ENCODE measurements at places on chromosomes 7 and 10.

DNA sequence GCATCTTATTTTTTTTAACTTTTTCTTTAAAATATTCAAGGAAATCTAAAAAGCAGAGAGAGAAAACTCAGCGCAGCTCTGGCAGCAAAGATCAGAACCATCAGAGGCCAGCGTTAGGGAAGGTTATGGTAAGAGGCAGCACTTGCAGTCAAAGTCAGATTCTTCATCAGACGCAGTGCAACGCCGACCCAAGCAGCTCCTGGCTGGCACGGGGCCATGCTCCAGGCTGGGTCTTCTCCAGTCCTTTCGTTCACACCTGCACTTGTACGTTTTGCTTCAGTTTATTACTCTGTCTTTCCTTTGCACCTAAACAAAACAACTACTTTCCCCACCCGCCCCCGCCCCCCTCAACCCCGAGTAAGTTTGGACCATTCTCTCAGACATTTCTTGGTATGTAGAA, 43.1 kb upstream of the SEC61G start:
- DNase-seq = no peak

- no peak for DNase-seq
Measured at GRCh38 chr7:51019891-51020870, 237.5 kb upstream of the GRB10 start.

- DNase-seq = peak; percentile 65
Measured at GRCh38 chr7:80481196-80481884, 30.5 kb downstream of the GNAT3 start.

DNA sequence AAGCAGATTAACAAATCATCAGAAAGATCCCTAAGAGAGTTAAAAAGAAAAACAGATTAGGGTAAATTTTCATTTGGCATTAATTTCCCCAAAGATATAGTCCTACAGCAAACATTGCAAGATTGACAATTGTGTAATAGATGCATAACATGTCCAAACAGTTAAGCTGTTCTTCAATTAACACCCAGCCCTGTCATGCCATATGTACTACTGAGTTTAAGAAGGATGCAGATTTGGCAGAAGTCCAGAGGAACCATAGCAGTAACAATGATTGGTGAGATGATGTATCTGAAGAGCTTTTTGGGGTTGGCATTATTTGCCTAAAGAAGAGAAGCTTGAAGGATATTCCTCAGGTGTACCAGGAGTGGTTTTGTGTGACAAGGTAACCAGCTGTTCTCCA, 287.6 kb downstream of the LRMDA start:
- no peak for DNase-seq

GRCh38 chr10:27857616-27858015, 112.0 kb upstream of the MKX start:
- no peak for DNase-seq

DNA sequence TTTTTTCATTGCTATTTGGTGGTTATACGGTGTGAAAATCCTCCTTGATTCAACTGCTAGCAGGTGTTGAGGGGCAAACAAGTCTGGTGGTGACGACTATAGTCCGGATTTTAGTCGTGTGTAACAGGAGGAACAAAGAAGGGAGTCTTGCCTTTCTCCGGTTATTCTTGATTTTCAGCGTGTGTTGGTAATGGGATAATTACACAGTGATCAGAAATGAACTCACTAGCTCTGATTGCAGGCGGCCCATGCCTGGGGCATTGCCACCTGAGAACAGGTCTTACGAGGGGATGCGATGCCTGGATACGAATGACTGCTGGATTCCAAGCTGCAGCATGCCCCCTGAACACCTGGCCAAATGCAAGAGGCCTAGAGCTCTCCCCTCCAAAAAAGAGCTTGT, 72.8 kb downstream of the CAMK1D start:
- no peak for DNase-seq

GRCh38 chr7:74583630-74584029, 73.9 kb upstream of the GTF2I start:
- DNase-seq = no peak

DNA sequence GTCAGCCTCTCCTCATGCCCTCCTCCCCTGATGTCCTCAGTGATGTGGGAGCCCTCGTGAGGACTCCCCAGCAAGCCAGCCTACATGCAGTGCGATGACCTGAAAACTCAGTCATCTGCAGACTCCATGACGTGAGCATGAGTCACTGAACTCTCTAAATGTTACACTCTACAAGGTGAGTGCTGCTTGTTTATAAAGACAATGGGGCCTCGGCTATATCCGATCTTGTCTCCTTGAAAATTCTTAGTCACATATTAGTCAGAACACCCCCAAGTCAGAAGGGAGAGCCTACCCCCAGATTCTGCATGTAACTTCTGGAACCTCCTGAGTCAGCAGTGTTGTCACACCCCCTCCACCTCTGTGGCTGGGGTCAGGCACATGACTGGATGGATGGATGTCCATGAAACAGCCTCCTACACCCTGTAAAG, 673.8 kb downstream of the INHBA start:
- peak; percentile 92 for DNase-seq

GRCh38 chr7:150370612-150371071, 2.0 kb downstream of the REPIN1 start:
- DNase-seq = no peak

DNA sequence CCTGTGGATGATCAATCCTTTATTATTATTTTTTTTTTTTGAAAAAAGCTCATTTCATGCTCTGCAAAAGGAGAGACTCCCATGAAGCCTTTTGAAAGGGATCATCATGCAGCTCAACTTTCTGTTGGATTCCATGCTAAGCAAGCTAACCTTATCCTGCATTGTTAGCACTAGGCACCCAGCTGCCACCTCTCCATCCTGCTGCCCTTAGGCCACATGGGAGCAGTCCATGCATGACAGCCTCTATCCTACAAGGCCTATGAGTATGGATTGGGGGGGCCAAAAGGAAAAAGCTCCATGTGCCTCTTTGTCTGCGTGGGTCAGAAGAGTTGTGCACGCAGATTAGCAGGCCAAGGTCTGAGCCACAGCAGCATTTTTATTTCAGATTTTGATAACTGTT, 19.2 kb downstream of the SMNDC1 start:
- no peak for DNase-seq

DNA sequence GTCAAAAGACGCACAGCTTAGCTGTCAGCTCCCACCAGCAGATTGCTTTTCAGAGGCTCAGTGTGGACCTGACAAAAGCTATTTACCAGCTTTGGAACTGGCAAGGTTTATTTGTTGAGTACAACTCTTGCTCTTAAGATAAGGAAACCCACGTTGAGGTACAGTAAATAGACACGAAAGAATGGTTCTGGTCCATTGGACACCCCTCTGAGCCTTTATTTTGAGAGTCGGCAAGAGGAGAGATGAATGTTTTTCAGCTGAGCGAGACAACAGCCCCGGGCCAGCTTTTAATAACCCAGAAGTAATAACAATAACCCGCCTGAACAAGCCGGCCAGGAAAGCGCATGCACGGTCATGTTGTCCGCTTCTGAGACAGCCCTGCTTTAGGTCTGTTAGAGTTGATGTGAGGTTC, 49.0 kb downstream of the WNT2 start:
- DNase-seq = peak; percentile 70

- DNase-seq = no peak
Measured at GRCh38 chr10:72695496-72695895, 3.6 kb downstream of the MCU start.

DNA sequence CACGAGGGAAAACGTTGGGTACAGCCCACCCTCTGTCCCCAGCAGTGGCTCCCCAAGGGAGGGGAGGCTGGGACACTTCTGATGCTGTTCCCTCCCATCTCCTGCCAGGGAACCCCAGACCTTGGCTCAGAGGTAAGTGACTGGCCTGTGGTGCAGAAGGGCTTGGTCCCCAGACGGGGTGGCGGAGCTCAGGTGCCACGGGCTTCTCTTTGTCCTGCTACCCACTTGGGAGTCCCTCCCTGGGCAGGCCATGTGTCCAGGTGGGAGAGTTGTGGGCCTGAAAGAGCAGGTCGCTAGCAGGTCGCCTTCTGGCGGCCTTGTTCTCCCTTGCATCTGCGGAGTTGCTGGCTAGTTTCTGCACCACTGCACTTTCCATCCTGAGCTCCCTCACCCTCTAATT, 10.1 kb downstream of the ATP5MF start:
- DNase-seq = no peak

- no peak for DNase-seq
Measured at GRCh38 chr10:101612872-101613271, 24.8 kb downstream of the DPCD start.

DNA sequence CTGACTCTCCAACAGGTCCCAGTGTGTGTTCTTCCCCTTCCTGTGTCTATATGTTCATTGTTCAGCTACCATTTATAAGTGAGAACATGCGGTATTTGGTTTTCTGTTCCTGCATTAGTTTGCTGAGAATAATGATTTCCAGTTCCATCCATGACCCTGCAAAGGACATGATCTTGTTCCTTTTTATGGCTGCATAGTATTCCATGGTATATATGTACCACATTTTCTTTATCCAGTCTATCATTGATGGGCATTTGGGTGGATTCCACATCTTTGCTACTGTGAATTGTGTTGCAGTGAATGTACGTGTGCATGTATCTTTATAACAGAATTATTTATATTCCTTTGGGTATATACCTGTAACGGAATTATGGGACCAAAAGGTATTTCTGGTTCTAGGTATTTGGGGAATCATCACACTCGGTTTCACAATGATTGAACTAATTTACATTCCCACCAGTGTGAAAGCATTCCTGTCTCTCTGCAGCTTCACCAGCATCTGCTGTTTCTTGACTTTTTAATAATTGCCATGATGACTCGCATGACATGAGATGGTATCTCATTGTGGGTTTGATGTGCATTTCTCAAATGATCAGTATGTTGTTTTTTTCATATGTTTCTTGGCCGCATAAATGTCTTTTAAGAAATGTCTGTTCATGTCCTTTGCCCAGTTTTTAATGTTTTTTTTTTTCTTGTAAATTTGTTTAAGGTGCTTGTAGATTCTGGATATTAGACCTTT, 60.2 kb downstream of the LSMEM1 start:
- DNase-seq = no peak

- no peak for DNase-seq
Measured at GRCh38 chr7:47507522-47507921, 74.4 kb downstream of the TNS3 start.

DNA sequence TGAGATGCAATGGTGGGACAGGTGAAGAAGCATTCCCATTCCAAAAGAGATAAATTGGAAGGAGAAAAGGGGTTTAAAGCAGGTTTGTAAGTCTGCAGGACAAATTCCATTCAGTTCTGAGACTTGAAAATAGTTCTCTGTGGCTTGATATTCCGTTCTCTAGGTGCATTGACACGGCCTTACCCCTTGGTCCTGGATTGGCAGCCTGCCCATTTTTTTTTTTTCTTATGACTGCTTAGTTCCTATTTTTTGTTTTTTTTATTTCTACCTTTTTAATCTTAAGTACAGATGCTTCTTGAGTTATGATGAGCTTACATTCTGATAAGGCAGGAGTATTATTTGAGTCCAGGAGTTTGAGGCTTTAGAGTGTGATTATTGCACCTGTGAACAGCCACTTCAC, 70.6 kb downstream of the MLLT10 start:
- no peak for DNase-seq

DNA sequence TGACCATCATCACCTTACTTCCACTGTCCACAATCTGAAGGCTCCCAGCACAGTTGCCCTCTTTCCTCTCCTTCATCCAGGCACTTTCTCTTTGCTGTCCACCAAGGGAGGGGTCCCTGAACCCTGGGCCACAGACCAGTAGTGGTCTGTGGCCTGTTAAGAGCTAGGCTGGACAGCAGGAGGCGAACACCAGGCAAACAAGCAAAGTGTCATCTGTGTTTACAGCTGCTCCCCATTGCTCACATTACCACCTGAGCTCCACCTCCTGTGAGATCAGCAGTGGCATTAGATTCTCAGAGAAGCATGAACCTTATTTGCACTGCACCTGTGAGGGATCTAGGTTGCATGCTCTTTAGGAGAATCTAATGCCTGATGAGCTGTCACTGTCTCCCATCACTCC, 27.7 kb downstream of the FZD1 start:
- no peak for DNase-seq

- DNase-seq = no peak
Measured at GRCh38 chr7:99380032-99380822, 5.7 kb downstream of the ARPC1B start.

GRCh38 chr7:126972571-126972970, 280.2 kb downstream of the GRM8 start:
- no peak for DNase-seq

- no peak for DNase-seq
Measured at GRCh38 chr7:99642027-99642426, 25.3 kb downstream of the ZSCAN25 start.

DNA sequence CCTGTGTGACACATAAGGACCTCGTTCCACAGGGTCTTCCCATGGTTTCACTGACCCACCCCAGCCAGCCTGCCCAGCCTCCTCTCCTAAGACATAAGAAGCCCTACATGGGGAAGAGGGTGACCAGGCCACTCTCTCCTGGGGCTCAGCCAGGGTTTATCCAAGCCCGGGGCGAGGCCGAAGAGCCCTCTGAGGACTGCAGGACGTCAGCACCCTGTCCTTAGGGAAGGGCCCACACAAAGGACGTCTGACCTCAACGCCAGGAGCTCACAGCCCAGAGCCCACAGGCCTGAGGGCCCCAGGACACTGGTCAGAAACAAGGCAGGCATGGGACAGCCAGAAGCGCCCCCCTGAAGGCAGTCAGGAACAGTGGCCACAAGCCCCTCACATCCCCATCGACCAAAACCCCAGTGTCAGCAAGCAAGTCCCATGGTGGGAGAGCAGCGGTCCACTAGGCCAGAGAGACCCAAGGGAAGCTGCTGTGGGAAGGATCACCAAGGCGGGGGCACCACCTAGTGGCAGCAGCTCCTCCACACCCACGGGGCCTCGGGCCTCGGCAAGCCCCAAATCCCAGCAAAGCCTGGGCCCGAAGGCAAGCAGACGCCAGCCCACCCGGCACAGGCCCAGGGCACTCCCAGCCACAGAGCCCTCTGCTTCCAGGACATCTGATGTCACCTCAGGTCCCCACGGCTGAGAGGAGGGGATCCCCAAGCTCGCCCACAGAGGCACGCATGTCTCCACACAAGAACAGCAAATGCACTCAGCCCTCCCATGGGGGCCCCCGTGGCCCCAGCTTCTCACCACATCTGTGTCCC, 23.4 kb downstream of the MAD1L1 start:
- peak; percentile 58 for DNase-seq

DNA sequence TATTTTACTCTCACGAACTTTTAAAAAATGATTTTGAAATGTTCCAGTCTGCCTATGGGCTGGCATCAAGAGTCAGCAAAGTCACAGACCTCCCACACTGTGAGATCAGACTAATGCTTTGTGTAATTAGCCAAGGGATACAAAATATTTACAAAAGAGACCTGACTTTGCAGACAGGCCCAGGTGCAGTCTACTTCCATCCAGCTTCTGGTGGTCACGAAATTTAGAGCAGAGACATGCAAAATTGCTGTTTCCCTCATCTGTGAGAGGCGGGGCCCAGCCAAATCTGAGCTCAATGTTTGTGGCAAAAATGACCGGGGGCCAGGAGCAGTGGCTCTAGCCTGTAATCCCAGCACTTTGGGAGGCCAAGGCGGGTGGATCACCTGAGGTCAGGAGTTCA, 82.5 kb upstream of the PITRM1 start:
- DNase-seq = no peak

- no peak for DNase-seq
Measured at GRCh38 chr7:47267346-47267745, 314.6 kb downstream of the TNS3 start.

Data from RWPE2 (cell line).